Stimulated activated CD4-positive, alpha-beta T cell treated with anti-CD3 and anti-CD28 coated beads, Interleukin-15, amount 100 ng/mL, for 1 hour (primary cell): ENCODE measurements at places on chromosomes 5 and 9.

DNA sequence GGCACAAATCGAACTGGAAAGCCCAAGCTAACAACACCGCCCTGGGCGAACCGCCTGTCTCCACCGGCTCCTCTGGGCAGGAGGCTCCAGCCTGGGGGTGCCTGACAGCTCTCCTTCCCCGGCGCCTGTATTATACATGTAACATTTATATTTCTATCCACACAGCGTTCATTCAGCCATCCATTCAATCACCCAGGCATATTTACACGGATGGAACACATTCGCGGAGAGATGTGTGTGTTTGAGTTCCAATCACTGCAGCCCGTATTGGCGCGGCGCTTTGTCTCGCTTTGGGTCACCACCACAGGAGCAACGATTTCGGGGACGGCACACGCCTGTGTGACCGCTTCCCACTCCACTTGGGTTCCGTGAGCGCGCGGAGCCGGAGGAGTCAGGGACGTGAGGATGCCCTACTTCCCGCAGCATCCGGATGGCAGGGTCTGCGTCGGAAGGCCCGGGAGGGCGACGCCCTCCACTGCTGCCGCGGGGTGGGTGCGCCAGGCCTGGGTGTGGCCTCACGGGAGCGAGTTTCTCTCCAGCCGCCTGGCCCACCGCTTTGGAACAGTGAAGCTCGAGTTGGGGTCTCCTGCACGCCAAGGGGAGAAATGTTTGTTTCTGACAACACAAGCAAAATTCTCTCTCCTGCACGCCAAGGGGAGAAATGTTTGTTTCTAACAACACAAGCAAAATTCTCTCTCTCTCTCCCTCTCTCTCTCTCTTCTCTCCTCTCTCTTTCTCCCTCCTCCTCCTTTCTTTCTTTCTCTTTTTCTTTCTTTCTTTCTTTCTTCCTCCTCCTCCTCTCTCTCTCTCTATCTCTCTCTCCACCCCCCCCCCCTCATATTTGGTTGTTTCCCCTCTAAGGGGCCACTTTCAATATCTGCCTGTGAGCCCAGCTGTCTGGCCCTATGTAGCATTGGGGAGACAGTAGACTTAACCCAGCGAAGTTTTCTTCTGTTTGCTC lies 1.1 kb upstream of the SV2C start:
- no peak for DNase-seq

DNA sequence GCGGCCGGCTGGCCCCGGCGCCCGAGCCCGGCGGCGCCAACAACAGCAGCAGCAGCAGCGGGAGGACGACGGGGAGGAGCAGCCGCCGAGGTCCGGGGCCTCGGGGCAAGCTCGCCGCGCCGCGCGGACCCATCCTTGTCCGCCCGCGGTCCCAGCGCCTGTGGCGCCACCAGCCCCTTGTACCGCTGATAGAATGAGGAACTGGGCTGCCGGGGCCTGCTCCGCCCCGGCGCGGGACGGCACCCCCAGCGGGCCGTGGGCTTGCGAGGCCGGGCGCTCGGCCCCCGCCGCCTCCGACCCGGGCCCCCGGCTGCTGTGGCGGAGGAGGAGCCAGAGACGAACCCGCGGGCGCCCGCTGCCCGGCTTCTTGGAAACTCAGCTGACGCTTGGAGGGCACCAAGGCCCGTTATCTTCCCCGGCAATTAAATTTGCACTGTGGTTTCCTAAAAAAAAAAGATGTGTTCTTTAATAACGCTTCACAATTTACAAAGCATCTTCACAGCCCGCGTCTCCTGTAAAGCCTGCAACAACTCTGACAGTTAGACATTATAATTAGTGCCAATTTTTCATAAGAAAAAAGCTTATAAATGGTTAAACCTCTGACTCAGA lies at the start of gene ARSB:
Gene ARSB, minus strand, starts transcription at position 195 of the 609 bp plus-strand sequence. Its CDS starts 62 bp downstream, at position 133.
- peak; percentile 31 for DNase-seq

DNA sequence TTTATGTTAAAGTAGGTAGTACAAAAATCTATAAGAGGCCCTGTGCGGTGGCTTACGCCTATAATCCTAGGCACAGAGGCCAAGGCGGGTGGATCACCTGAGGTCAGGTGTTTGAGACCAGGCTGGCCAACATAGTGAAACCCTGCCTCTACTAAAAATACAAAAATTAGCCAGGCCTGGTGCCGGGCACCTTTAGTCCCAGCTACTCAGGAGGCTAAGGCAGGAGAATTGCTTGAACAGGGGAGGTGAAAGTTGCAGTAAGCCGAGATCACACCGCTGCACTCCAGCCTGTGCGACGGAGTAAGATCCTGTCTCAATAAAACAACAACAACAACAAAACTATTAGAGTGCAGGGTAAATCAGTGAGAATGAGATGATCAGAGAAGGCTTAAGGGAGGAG lies 634.5 kb downstream of the NR2F1-AS1 start:
- DNase-seq = no peak

DNA sequence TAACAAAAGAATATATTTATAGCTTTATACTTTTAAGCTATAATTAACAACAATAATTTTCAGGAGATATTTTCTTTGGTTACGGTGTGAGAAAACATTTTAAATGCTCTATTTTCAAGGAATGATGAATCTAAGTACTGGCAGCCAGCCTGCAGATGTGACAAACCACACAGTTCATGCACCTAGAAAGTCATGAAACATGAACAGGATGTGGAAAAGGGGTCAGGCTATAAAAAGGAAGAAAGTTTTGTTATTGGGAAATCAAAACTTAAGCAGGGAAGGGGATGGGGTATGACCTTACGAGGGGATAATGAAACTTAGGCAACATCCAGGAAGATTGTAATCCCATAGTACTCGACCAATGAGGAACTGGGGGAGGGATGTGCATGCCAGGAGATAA lies 508.7 kb upstream of the GRAMD2B start:
- no peak for DNase-seq

- no peak for DNase-seq
Observed at GRCh38 chr5:45639040-45639439, 57.1 kb downstream of the HCN1 start.

- no peak for DNase-seq
Observed at GRCh38 chr5:6274846-6275543, 103.4 kb downstream of the MED10 start.

DNA sequence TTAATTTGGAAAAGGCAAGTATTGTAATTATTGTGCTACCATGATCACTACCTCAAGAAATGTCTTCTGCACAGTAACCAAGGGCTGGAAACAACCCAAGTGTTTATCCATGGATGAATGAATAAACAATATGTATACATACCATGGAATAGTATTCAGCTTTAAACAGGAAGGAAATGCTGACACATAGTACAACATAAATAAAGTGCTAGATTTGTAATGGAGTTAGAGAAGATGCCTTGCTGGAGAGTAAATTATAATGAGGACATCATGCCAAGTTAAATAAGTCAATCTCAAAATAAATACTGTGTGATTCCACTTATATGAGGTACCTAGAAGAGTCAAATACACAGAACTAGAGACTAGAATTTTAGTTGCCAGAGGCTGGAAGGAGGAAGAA lies 160.0 kb downstream of the CCDC192 start:
- DNase-seq = no peak

DNA sequence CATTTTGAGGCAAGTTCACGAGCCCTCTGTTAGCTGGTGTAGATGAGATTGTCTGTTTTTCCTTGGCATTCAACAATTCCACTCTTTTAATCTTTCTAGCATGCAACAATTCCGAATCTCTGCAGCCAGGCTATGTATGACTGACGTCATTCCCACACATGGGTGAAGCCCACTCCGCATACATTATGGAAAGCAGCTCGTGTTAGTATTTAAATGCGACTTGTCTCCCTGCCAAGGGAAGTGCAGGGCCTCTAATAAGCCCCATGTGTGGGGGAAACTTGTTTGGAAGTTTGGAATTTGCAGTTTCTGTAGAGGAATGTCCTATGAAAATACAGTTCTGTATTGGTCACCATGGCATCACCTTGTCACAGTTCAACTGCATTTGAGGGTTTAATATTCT lies 146.0 kb upstream of the FBXL7 start:
- DNase-seq = no peak

- DNase-seq = no peak
Observed at GRCh38 chr5:17169507-17169906, 47.9 kb upstream of the BASP1 start.

- DNase-seq = no peak
Observed at GRCh38 chr5:149013796-149014195, 49.1 kb downstream of the SH3TC2 start.

DNA sequence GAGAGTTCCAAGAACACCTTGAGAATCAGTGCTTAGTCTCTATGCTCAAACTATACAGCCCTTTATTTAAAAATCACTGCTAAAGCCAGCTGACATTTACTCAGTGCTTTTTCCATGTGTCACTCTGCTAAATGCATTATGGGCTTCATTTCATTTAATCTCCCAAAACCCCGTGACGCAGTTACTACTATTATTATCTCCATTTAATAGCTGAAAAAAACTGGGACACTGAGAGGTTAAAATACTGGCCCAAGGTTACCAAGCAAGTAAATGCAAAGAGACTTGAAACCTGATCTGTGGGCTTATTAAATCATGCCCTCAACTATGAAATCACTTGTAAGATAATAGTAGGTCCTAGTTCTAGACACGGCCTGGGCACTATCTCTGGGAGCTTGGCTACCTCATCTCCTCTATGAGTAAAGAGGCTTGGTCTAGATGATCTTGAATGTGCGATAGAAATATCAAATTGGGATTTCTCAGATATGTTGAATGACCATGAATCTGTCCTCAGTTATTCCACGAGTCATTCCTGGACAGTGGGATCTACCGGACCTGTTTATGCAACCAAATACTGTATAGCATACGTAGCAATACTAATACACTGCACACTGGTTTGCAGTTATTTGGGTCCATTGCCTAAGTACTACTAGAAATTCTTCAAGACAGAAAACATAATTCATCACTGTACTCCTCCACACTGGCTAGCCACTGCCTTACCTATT lies 32.3 kb downstream of the MARCHF11 start:
- no peak for DNase-seq

DNA sequence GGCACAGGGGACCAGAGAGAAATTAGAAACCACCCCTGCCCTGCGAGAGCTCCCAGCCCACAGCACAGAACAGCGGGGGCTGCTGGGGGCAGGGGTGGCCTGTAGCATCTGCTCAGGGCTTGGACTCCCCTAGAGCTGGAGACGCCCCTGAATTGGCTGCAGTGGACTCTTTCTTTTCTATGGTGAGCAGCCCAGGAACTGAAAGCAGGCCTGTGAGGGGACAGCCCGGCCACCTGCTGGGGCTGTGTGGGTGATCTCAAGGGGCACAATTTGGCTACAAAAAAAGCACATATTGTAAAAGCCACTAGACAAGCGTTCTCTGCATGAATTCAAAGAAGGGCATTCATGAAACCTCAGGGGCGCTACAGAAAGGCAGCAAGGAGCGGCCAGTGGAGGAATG lies 57.5 kb upstream of the ICE1 start:
- DNase-seq = no peak

DNA sequence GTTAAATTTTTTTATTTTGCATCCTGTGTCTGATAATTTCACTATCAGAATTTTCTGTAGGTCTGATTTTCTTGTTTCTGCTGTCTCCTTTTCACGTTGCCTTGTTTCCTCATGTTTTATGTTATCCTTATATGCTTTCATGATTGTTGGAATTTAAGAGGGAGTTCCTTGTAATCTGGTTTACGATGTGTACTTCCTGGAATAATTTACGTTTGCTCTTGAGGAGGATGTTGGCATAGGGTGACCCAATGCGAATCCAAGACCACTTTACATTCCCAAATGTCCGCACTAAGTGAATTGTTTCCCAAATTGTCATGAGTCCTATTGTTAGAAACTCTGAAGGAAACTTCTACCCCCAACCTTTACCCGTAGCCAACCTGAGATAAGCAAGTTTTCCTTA lies 80.3 kb downstream of the ADAMTSL1 start:
- DNase-seq = no peak

- no peak for DNase-seq
Observed at GRCh38 chr9:134605351-134605965, 36.1 kb upstream of the COL5A1 start.

- DNase-seq = no peak
Observed at GRCh38 chr9:30329431-30329830, 2055.0 kb upstream of the ACO1 start.

GRCh38 chr5:963310-963672 lies 45.3 kb upstream of the NKD2 start:
- no peak for DNase-seq

GRCh38 chr9:108766626-108767161 lies 89.1 kb downstream of the ACTL7B start:
- DNase-seq = no peak

GRCh38 chr5:129904667-129905472 lies 605 bp downstream of the CHSY3 start:
- DNase-seq = no peak

GRCh38 chr5:124516567-124516966 lies 229.9 kb downstream of the ZNF608 start:
- DNase-seq = no peak

- no peak for DNase-seq
Observed at GRCh38 chr5:30831123-30831522, 362.4 kb upstream of the CDH6 start.

- DNase-seq = no peak
Observed at GRCh38 chr5:118565335-118565971, 422.9 kb downstream of the DTWD2 start.

- no peak for DNase-seq
Observed at GRCh38 chr5:100779669-100780375, 123.3 kb downstream of the ST8SIA4 start.
